ENCODE measurements at places on chromosomes 1 and 21. TPM values are rescaled to one million over a fixed set of nuclear protein-coding genes. Genes with fewer than 3 reads are reported as not detected.

GRCh38 chr1:38221006-38221649 is 174.5 kb upstream of the POU3F1 start:
- no peak for DNase-seq

DNA sequence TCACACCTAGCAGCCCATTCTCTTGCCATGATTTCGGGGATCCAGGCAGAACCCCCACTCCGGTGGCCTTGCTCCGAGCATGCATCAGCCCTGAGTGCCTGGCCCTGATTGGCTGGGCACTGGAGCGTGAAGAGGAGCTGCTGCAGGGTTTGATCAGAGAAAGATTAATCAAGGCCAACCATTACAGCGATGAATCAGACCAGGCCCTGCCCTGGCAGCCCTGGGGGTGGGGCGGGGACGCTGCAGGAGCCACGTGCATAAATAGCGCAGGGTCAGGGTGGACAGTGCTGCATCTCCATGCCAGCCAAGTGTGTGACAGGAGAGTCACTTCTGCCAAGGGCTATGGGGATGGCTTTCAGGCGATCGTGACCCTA is 3.4 kb upstream of the FAM131C start:
- DNase-seq: no peak

DNA sequence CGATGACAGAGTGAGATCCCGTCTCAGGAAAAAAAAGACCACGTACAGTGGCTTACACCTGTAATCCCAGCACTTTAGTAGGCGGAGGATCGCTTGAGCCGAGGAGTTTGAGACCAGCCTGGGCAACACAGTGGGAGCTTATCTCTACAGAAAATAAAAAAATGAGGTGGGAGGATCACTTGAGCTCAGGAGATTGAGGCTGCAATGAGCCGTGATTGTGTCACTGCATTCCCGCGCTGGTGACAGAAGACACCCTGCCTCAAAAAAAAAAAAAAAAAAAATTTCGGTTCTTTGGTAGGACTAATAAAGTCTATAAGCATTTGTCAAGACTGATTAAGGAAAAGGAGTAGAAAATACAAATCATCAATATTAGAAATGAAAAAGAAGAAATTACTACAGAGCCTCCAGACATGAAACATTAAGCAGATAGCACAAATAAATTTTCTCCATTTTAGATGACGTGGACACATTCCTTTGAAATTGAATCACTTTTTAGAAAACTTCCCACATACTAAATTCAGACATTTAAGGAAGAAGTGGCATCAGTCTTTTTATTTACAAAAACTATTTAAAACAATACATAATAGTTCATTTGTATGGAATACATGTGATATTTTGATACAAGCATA is 30.4 kb downstream of the MORC3 start:
- no peak for DNase-seq

GRCh38 chr1:14328685-14329084 is 269.8 kb upstream of the KAZN start:
- no peak for DNase-seq

- DNase-seq: no peak
Observed at GRCh38 chr1:228006034-228006785, 588 bp upstream of the WNT3A start.

- peak; percentile 63 for DNase-seq
Observed at GRCh38 chr1:182147136-182147820, 85.8 kb upstream of the ZNF648 start.

GRCh38 chr1:109213345-109213823 is 334 bp upstream of the SARS1 start:
- no peak for DNase-seq

AIM2 gene
- 2.4 TPM for total RNA-seq

C1QA gene
- total RNA-seq: 935 TPM

LORICRIN gene
- not detected for total RNA-seq
